MG63 (cell line): ENCODE measurements at places on chromosomes 11 and 22.

- DNase-seq = peak; percentile 69
Observed at GRCh38 chr11:117610901-117611300, 186.1 kb downstream of the DSCAML1 start.

- DNase-seq = no peak
Observed at GRCh38 chr11:110890995-110891394, 178.8 kb upstream of the ARHGAP20 start.

GRCh38 chr22:22506736-22507135 is 1.8 kb downstream of the ZNF280B start:
- DNase-seq = no peak

- no peak for DNase-seq
Observed at GRCh38 chr11:105538588-105538987, 71.3 kb upstream of the GRIA4 start.

DNA sequence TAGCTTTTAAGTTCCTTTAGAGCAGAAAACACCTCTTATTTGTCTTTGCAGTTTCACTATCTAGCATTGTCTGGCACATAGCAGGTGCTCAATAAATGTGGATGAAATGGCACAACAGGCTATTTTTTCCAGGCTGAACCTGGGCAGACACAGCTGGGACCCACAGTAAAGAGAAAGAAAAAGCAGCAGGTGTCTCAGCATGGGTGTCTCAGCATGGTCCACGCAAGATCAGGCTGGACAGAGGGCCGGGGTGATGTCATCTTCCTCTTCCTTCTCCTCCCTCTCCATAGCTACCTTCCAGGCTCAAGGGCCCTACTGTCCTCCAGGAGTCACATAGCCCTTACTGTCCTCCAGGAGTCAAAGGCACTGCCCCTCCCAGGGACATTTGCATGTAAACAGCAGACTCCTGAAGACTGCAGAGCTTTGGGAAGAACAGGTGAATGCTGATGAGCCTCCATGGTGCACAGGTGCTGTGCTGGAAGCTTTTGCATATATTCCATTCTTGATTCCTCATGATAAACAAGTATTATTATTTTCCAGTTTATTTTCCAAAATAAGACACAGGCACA is 65.2 kb downstream of the DSCAML1 start:
- DNase-seq = no peak

DNA sequence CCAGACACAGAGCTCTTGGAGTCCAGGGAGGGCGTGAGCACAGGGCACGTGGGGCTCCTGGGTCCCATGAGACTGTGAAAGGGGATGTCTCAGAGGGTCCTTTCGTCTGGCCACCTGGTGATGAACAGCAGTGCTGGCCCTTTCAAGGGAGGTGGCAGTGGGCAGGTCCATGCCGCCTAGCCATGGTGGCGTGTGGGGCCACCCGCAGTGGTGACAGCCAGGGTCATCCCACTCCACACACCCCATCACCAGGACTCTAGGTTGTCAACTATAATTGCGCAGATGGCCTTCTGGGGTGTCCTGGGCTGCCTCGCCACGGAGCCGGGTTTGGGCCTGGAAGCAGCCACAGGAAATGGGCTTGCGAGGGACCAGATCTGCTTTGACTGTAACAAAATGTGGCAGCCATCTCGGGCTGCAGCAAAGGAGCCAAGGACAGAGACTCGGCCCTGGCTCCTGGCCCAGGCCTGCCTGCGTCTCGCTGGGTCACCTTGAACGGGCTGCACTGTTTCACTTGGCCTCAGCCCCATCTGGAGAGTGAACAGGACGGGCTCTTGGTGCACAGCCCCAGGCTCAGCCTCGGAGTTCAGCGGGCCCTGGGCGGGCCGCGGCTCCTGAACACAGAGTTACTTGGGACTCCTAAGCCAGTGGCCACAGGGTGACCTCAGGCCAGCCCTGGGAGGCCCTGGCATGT is 1350.5 kb downstream of the BRD1 start:
- DNase-seq = no peak

DNA sequence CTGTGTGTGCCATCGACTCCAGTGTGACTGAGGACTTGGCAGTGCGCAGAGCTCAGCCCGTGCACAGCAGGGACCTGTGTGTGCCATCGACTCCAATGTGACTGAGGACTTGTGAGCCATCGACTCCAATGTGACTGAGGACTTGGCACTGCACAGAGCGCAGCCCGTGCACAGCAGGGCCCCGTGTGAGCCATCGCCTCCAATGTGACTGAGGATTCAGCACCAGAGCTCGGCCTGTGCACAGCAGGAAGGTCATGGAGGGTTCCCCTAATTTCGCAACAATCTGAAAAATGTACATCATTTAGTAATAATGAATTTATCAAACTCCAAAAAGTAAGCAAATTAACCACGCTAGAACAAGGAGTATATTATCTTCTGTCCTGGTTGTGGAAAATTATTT is 348.3 kb upstream of the B3GAT1 start:
- no peak for DNase-seq

GRCh38 chr11:11976481-11977127 is 31.8 kb downstream of the DKK3 start:
- DNase-seq = peak; percentile 82

GRCh38 chr11:17812865-17813187 is 78.2 kb downstream of the KCNC1 start:
- DNase-seq = no peak

DNA sequence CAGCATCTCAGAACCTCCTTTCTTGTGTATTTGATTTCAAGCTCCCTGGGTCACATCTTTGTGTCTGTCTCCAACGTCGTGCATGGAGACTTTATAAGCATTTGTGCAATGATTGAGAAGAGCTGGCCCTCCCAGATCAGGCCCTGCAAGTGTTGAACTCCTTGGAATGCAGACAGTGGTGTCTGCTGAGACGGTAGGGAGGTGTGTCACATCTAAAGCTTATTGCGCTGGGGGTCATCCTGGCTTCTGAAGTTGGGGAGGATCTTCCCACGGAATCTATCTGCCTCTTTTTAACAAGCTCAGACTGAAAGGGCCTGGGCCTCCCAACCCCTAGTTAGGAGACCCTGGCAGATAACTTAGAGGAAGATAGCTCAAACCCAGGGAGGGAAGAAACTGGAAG is 6.7 kb downstream of the APLNR start:
- DNase-seq = no peak
